ENCODE measurements at places on chromosomes 5 and 9. TPM values are rescaled to one million over a fixed set of nuclear protein-coding genes. Genes with fewer than 3 reads are reported as not detected.

The NR5A1 gene
- not detected for total RNA-seq

The EPB41L4B gene
- total RNA-seq: 97.8 TPM

GRCh38 chr9:135810806-135811575 lies 96.4 kb downstream of the CAMSAP1 start:
- peak; percentile 15 for DNase-seq

DNA sequence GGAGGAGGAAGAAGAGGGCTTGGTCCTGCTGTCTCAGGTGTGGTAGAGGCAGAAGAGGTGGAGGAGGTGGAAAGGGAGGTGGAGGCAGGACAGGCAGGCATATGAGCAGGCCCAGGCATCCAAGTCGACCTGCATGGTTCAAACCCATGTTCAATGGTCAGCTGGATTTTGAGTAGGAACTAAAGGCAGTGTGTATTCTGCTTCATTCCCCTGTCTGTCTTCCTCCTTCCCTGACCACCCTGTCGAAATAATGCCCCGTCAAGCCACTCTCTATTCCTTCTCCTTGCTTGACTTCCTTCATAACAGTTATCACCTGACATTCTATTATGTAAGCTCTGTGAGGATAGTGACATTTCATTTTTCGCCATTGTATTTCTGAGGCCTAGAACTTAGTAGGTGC lies 34.8 kb downstream of the ATP6V0E1 start:
- DNase-seq: no peak

- DNase-seq: no peak
Observed at GRCh38 chr5:6452622-6453504, 4.2 kb downstream of the UBE2QL1 start.

DNA sequence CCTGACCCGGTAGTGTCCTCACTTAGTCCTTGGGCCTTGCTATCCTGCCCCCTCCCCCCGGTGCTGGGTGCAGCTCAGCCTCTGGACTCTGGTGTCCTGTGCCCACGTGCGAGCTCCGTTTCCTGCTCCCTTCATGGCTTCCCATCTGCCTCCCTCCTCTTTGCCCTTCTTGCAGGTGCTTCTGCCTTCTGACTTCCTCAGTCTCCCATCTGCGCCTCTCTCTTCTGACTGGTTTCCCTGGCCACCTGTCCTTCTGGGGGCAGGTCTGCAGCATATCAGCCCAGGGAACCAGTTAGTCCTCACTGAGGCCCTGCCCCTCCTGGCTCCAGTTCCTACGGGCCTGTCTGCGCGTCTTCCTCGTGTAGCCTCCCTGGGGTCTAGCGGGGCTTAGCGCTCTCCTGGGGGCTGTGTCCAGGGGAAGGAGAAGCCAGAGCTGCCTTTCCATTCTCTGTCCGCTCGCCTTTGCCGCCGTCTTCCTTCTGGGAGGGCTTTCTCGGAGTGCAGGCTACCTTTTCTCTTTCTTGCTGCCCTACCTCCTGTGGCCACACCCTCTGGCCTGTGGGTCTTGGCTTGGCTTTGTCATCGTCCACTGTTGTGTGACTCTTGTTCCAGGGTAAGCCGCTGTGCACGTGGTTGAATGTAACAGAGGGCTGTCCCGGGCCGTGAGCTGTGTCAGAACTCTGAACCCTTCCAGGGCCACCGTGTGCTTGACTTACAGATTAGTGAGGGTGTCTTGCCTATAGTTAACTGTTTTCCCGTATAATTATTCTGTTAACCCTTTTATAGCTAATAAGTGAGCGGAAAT lies 51.8 kb downstream of the EHMT1 start:
- peak; percentile 73 for DNase-seq

- DNase-seq: no peak
Observed at GRCh38 chr9:135890190-135891026, 16.9 kb downstream of the CAMSAP1 start.

DNA sequence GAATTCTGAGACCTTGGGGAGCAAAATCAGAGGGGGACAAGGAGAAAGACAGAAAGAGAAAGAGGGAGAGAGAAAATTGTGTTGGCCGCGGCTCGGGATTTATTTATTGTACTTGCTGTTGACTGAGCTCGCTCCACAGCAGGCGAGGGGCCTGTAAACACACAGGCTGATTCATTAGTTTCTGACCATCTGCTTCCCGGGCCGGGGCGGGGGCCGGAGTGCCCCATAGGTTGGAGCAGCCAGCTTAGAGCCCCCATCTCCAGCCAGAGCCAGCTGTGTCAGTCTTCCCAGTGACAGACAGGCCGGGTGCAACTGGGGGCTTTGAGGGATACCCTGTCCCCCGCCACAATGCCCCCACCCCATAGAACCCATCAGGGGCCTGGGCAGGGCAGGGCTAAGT lies 30.9 kb downstream of the NTNG2 start:
- DNase-seq: no peak

- DNase-seq: peak; percentile 64
Observed at GRCh38 chr9:86700629-86701028, 246.7 kb downstream of the GAS1 start.

GRCh38 chr9:99052815-99053715 lies 51.8 kb upstream of the TGFBR1 start:
- no peak for DNase-seq

- DNase-seq: no peak
Observed at GRCh38 chr5:3825531-3826451, 230.2 kb downstream of the IRX1 start.

Data from pancreas (tissue), 10 donors.